Kasumi-1 (cell line): ENCODE measurements at places on chromosomes 6 and 20.

DNA sequence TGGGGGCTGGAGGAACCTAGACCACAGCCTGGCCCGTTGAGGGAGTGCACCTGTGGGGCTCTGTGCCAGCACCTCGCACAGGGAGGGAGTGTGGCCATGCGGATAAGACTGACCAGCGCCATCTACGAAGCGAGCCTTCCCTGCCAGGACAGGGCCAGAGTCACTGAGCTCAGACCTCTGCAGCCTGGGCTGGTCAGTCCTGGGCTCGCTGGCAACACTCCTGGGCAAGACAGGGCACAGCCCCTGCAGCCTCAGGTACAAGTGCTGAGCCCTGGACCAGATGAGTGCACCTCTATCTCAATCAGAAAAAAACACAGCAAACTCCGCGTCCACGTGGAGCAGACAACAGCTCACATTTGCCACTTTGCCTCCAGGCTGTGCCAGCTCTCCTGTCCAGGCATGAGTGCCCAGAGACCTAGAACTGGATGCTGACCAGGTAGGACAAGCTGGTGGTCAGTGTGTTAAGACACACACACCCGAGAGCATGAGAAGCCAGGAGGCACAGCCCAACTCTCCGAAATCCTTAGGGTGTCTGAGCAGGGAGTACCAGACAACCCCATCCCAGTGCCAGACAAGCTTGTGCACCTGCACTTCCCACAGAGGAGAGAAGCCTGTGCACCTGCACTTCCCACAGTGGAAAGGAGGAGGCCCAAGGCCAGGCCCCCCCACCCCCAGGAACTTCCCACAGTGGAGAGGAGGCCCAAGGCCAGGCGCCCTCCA is 4.9 kb downstream of the ARFRP1 start:
- DNase-seq, result no peak

DNA sequence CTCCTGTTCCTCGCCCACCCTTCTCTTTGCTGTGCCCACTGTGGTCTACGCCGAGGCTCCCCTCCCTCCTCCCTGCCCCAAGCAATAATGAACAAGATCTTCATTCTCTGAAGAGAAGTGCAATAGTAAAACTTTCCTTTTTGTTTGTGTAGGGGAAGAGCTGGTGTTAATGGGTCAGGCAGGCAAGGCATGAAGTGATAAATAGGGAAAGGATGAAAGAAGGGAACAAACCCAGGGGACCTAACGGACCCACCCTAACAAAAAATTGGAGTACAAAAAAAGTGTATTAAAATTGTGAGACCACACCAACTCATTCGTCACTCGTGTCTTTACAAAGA is 66.9 kb downstream of the ZBTB2 start:
- DNase-seq, result no peak

GRCh38 chr6:129324345-129324744 is 385.6 kb downstream of the ARHGAP18 start:
- DNase-seq, result no peak

DNA sequence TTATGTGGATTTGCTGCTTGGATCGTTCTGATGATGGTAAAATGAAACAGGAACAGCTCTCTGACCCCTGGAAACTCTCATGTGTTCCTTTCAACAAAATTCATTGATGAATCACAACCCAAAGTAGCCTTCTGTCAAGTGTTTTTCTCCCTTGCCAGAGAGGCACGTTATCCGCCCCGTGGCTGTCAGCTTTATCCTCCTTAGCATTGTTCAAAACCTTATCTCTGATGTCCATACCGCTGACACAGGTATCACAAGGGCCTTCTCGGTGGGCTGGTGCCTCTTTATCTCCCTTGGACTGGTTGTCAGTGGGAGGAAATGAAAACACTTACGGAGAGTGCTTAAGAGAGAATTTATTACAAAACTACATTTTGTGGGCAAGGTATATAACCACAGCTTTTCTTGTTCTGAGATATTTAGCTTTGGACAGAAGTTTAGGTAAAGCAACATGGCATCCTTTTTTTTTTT is 84.9 kb downstream of the TIAM2 start:
- DNase-seq, result no peak

DNA sequence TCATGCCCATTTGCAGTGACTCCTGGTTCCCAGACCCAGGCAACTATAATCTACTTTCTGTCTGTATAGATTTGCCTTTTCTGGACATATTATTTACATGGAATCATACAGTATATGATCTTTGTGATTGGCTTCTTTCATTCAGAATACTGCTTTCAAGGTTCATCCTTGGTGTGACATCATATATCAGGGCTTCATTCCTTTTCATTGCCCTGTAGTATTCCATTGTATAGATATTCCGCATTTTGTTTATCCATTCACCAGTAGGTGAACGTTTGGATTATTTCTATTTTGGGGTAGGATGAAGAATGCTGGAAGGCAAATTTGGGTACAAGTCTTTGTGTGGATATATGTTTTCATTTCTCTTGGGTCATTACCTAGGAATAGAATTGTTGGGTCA is 36.1 kb downstream of the PPP1R16B start:
- DNase-seq, result no peak

DNA sequence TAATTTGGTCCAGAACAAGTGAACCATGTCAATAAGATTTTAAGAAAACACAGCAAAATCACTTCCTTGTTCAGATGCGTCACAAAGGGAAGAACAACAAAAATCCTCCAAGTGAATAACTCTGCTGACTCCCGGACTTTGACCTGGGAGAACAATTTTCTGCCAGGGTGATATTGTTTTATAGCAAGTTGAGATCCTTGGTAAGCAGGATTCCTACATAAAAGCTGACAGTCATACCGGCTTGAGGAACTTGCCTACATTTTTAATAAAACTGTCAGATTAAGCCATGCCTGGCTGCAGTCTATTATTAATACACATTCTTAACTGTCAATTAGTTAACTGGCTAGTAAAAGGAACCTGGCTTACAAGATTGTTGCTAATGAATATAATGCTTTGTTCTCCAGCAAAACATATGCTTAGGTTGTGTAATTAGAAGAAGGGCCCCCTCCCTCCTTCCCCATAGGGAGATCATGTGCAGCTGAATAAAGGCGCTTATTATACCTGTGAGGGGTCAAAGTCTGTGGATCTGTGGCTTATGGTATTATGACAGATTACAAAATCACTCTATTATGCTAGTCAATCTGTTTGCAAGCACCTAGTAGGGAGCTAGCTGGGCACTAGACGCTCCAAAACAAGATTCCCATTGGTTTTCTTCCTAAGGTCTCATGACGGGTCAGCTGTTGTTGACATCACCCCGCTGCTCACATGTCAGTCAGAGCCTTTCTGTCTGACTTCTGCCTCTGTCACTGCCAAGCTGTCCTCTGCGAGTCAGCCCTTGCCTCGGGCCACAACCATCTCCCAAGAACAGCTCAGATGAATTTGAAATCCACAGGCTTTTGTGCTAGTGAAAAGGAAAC is 44.6 kb upstream of the SEC63 start:
- DNase-seq, result no peak
